Hematopoietic multipotent progenitor cell (in vitro differentiated cells): ENCODE measurements at places on chromosomes 1 and 21. TPM values are rescaled to one million over a fixed set of nuclear protein-coding genes. Genes with fewer than 3 reads are reported as not detected.

DNA sequence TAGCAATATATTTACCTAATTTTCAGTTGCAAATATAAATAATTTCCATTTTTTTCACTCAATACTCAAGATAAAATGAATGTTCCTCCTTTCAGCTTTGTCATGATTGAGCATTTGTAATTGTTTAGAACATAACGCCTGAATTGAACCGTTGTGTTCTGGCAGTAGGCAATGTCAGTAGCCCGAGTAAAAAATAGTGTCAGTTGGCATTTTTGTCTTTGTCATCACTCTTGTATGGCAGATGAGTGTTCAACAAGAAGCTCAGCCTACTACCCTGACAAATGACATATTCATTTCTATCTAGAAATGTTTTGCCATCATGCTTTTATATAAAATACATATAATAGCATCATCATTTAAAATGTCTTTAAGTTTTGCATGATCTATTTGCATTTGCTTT lies 691.4 kb upstream of the NCAM2 start:
- no peak for DNase-seq

GRCh38 chr1:159980786-159981185 lies 26.7 kb upstream of the SLAMF9 start:
- DNase-seq: no peak

DNA sequence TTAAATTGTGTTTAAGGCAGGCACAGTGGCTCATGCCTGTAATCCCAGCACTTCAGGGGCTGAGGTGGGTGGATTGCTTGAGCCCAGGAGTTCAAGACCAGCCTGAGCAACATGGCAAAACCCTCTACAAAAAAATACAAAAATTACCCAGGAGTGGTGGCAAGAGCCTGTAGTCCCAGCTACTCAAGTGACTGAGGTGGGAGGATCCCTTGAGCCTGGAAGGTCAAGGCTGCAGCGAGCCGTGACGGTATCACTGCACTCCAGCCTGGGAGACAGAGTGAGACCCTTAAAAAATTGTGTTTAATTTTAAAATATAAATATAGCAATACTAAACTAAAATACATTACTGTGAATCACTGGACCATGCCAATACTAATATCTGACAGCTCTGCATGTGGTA lies 42.8 kb downstream of the SORT1 start:
- DNase-seq: no peak

The CR1 gene
- 7.8 TPM for total RNA-seq
